Aorta (tissue), 5 donors: ENCODE measurements at places on chromosomes 2 and 18.

DNA sequence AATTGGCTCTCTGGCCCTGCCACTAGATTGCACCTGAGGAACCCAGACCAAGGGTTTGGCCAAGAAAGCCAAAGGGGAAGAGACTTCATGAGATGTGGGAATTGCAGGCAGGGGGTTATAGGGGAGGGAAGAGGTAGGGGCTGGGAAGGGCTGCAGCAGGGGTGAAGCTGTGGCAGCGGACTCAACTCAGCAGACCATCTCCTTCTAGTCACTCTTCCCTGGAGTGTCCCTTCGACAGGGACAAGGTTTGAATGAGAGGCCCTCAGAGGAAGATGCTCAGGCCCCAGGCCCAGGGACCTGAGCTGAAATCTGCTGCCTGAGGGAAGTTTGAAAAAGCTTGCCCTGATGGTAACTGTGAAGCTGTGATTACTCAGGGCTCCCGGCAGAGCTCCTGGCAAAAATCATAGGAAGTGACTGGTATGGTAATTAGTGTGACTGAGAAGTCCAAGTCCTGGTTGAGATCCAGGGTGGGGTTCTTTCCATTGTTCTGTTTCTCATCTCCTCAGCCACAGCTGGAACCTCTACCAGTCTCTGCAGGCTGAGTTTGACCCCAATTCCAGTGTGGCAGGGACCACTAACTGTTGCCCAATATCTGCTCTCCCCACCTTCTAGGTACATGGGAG lies 300.9 kb downstream of the CYP26B1 start:
- no peak for DNase-seq

- DNase-seq: no peak
These were observed 2168.6 kb upstream of the PIK3C3 start for GRCh38 chr18:39786477-39786876.

DNA sequence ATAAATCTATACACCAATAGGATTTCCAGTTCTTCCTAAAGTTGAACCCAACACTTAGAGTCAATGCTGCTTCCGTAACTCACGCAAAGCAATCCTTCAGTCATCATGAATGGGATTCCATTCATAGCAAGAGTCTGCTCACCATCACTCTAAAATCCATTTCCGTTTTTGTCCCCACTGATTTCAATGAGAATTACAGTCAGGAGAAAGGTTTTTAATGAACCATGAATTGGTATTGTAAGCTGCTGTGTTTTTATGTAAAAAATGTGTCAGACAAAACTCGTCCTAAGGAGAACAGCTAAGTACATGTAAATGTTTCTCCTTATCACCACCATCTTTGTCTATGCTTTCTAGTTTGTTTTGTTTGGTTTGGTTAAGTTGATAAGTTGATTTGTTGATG lies 391.5 kb downstream of the IRS1 start:
- DNase-seq: no peak

GRCh38 chr18:49893036-49893435 lies 79.7 kb upstream of the ACAA2 start:
- DNase-seq: no peak
